ENCODE measurements at places on chromosomes 7 and 10. TPM values are rescaled to one million over a fixed set of nuclear protein-coding genes. Genes with fewer than 3 reads are reported as not detected.

Gene AKR1C1
- total RNA-seq: 30.8 TPM

Gene MAGI2
- total RNA-seq: 0.26 TPM

Gene REPIN1
- 60.3 TPM for total RNA-seq

Gene CAPZA2
- 184 TPM for total RNA-seq

Gene DDC
- not detected for total RNA-seq

Gene CYP2E1
- 0.13 TPM for total RNA-seq

Gene PDE1C
- total RNA-seq: 0.13 TPM
